ENCODE measurements at places on chromosomes 7 and 10. TPM values are rescaled to one million over a fixed set of nuclear protein-coding genes. Genes with fewer than 3 reads are reported as not detected.

DNA sequence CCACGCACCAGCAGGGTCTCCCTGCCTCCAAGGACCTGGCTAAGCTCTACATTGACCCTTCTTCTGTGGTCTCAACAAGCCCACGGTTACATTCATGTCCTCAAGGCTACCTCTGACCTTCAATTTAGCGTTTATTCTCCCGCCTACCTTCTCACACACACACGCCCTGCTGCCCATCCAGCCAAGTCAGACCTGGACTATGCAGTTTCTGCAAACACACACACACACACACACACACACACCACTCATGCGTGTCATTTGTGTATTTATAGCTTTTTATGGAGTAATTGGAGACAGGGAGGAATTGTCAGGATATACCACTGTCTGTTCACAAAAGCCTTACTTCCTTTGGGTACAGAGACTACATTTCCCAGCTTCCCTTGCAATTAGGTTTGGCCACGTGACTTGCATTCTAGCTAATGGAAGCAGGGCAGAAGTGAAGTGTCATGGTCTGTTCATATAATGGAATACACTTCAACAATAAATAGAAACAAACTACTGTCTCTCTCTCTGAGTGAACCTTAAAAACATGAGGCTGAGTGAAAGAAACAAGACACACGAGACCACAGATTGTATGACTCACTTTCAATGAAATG, 53.8 kb upstream of the CPXM2 start:
- no peak overlapping the region for H3K4me3 ChIP-seq
- no peaks in the 10 kb centered on the region for H3K27me3 ChIP-seq
- H3K4me1 ChIP-seq: no peaks in the 10 kb centered on the region
- no peaks in the 10 kb centered on the region for H3K36me3 ChIP-seq
- H3K27ac ChIP-seq: no peak overlapping the region
- no peak for DNase-seq

GRCh38 chr7:26197153-26198115, 3.1 kb downstream of the HNRNPA2B1 start:
- no peaks in the 10 kb centered on the region for H3K36me3 ChIP-seq
- H3K4me3 ChIP-seq: peak overlapping the region; percentile 97
- no peak for DNase-seq
- peaks cover 25% of the 10 kb centered on the region for H3K4me1 ChIP-seq
- no peaks in the 10 kb centered on the region for H3K27me3 ChIP-seq

- H3K4me3 ChIP-seq: no peak overlapping the region
- no peaks in the 10 kb centered on the region for H3K27me3 ChIP-seq
- no peak for DNase-seq
- no peak overlapping the region for H3K27ac ChIP-seq
- no peaks in the 10 kb centered on the region for H3K4me1 ChIP-seq
Observed at GRCh38 chr7:114402876-114403635, 11.6 kb upstream of the FOXP2 start.

The MRPL32 gene
- 79.4 TPM for total RNA-seq

DNA sequence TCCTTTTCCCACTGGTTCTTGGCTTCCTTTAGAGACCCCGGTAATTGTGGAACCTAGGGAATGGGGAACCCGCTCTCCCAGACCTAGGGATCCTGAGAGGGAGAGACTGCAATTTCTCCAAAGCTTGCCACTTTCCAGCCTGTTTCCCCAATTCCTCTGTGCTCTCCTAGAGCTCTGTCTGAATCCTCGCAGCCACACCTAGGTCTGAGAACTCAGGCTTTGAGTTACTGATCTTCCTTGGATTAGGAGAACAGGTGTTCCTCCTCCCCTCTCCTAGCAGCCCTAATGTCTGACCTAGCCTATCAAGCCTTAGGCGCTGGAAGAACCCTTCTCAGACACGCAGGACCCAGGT, 20.0 kb downstream of the WNT8B start:
- H3K27me3 ChIP-seq: no peaks in the 10 kb centered on the region
- H3K27ac ChIP-seq: no peak overlapping the region
- H3K4me3 ChIP-seq: peak overlapping the region; percentile 30

DNA sequence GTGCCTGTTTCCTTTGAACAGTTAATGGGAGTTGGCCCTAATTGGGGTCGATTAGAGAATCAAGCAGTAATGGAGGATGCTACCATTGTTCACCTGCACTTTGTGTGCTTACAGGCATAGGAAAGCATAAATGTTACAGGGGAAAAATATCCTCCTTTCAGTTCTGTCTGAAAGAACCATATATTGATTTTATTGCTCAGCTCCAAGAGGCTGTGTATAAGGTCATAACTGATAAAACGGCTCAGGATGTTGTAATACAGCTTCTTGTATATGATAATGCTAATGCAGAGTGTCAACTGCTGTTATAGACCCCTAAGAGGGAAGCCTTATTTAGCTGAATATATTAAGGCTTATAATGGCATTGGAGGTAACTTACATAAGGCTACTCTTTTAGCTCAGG, 32.9 kb upstream of the AKR1C2 start:
- H3K4me3 ChIP-seq: no peak overlapping the region
- H3K36me3 ChIP-seq: no peaks in the 10 kb centered on the region
- H3K27ac ChIP-seq: no peak overlapping the region
- no peaks in the 10 kb centered on the region for H3K4me1 ChIP-seq

GRCh38 chr7:27953361-27953760, 213.4 kb downstream of the TAX1BP1 start:
- H3K36me3 ChIP-seq: no peaks in the 10 kb centered on the region
- peaks cover 4% of the 10 kb centered on the region for H3K4me1 ChIP-seq
- no peak overlapping the region for H3K27ac ChIP-seq
- no peaks in the 10 kb centered on the region for H3K27me3 ChIP-seq
- no peak overlapping the region for H3K4me3 ChIP-seq
- DNase-seq: no peak

- H3K36me3 ChIP-seq: no peaks in the 10 kb centered on the region
- H3K4me1 ChIP-seq: no peaks in the 10 kb centered on the region
- no peak for DNase-seq
- H3K27ac ChIP-seq: no peak overlapping the region
Observed at GRCh38 chr7:68306692-68307107, 1291.6 kb upstream of the AUTS2 start.

The HIBADH gene
- total RNA-seq: 38.9 TPM

The FGF8 gene
- total RNA-seq: not detected

DNA sequence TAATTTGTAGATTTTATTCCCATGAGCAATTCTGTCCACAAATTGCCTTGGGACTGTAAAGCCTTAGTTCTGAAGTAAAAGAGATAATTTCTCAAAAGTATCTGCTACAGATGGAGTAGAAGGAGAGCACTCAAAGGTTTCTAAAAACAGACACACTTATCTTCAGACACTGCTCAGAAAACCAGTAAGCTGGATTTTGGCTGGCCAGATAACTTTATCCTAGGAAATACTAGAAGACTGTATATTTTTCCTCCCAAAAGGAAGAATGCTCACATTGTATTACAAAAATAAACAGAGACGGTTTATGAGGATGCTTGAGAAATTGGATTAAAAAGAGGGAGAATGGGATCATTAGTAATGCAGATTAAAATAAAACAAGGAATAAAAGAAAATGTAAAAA, 178.0 kb upstream of the IGFBP3 start:
- no peak for DNase-seq
- no peaks in the 10 kb centered on the region for H3K36me3 ChIP-seq
- no peaks in the 10 kb centered on the region for H3K27me3 ChIP-seq
- H3K27ac ChIP-seq: no peak overlapping the region
- H3K4me1 ChIP-seq: no peaks in the 10 kb centered on the region

Measured in uterus (tissue), 4 donors.